Stomach (tissue), 19 donors: ENCODE measurements at places on chromosomes 4 and X. TPM values are rescaled to one million over a fixed set of nuclear protein-coding genes. Genes with fewer than 3 reads are reported as not detected.

- no peaks in the 10 kb centered on the region for H3K36me3 ChIP-seq
- H3K27ac ChIP-seq, result no peak overlapping the region
- H3K4me1 ChIP-seq, result no peaks in the 10 kb centered on the region
- DNase-seq, result no peak
- no peak overlapping the region for H3K4me3 ChIP-seq
Measured at GRCh38 chrX:74579597-74580198, 34.7 kb downstream of the RLIM start.

GRCh38 chr4:140297221-140297570 is 76.2 kb upstream of the SCOC start:
- H3K27ac ChIP-seq, result no peak overlapping the region
- no peak overlapping the region for H3K4me3 ChIP-seq
- DNase-seq, result peak; percentile 55
- H3K4me1 ChIP-seq, result peaks cover 4% of the 10 kb centered on the region
- H3K36me3 ChIP-seq, result no peaks in the 10 kb centered on the region
- H3K27me3 ChIP-seq, result no peaks in the 10 kb centered on the region

DNA sequence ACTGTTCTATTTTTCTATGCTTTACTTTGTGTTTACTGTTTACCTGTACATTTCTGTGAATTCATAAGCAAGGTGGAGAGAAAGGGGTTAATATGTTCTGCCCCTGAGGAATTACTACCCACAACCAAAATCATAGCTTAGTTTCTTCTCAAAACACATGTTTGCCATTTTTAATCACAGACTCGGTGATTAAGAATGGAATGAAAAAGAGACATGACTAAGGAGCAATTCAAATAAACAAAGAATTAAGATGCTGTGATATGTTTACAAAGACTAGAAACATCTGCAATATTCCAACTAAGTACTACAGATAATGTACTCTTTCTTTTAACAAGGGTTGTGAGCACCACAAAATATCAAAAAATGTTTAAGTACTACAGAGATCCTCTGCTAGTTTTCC is 11.7 kb upstream of the FAT4 start:
- H3K4me3 ChIP-seq, result no peak overlapping the region
- no peak for DNase-seq
- H3K4me1 ChIP-seq, result no peaks in the 10 kb centered on the region
- no peaks in the 10 kb centered on the region for H3K36me3 ChIP-seq
- H3K27me3 ChIP-seq, result no peaks in the 10 kb centered on the region

The TRAM1L1 gene
- not detected for total RNA-seq

The TMEM35A gene
- total RNA-seq, result 3.9 TPM

The RAB33A gene
- total RNA-seq, result 1.7 TPM
